ENCODE measurements at places on chromosomes 2 and 18.

DNA sequence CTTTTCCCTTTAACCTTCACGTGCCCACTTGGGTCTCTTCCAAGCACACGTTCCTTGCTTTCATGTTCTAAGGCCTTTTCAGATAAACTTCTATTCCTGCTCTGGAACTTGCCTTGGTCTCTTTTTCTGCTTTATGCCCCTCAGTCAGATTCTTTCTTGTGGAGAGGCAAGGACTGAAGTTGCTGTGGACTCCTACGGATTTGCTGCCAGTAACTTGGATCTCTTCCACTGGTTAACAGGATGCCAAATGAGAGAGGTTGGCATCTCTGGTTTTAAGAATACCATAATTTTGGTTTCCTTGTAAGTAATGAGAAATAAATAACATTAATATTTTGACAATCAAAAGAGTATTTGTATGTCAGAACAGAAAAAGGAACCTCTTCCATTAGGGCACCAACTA, 33.0 kb downstream of the COMMD1 start:
- DNase-seq, result no peak

GRCh38 chr18:50663626-50664441, 103.9 kb downstream of the MAPK4 start:
- DNase-seq, result no peak

- DNase-seq, result no peak
Measured at GRCh38 chr2:181778621-181779201, 98.4 kb upstream of the NEUROD1 start.

GRCh38 chr2:207532676-207533075, 2.9 kb downstream of the CREB1 start:
- no peak for DNase-seq

- no peak for DNase-seq
Measured at GRCh38 chr2:123999681-124000080, 25.4 kb upstream of the CNTNAP5 start.

DNA sequence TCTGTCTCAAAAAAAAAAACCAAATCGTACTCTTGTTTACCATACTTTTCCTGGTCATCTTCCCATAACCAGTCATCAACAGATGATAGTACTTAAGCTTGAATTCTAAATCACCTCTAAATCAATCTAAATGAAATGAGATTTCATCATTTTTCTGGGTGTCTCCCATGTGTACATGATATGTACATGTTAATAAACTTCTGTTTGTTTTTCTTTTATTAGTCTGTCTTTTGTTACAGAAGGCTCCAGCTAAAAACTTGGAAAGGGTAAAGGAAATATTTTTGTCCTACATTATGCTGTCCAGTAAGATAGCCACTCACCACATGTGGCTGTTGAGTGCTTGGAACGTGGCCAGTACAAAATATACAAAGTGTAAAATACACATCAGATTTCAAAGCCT, 78.7 kb upstream of the MSH6 start:
- DNase-seq, result no peak

GRCh38 chr18:2535419-2535910, 35.8 kb downstream of the METTL4 start:
- no peak for DNase-seq

GRCh38 chr2:77009307-77009706, 512.9 kb downstream of the LRRTM4 start:
- no peak for DNase-seq

DNA sequence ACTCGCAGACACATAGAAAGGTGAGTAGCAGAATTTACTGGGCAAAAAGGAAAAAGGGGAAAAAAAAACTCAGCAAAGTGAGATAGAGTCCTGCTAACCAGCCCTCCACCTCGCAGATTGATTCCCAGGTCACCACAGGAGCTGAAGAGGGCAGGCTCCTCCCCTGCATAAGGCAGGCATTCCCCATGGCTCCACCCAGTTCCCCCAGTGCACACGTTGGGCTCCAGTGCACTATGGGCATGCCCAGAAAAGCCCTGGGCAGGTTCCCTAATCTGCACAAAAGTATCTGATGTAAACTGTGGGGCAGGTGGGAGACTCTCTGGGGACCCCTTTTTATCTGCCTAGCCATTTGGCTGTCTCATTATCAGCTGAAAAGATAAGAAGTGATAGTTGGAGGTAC, 461.2 kb upstream of the TMEFF2 start:
- no peak for DNase-seq

DNA sequence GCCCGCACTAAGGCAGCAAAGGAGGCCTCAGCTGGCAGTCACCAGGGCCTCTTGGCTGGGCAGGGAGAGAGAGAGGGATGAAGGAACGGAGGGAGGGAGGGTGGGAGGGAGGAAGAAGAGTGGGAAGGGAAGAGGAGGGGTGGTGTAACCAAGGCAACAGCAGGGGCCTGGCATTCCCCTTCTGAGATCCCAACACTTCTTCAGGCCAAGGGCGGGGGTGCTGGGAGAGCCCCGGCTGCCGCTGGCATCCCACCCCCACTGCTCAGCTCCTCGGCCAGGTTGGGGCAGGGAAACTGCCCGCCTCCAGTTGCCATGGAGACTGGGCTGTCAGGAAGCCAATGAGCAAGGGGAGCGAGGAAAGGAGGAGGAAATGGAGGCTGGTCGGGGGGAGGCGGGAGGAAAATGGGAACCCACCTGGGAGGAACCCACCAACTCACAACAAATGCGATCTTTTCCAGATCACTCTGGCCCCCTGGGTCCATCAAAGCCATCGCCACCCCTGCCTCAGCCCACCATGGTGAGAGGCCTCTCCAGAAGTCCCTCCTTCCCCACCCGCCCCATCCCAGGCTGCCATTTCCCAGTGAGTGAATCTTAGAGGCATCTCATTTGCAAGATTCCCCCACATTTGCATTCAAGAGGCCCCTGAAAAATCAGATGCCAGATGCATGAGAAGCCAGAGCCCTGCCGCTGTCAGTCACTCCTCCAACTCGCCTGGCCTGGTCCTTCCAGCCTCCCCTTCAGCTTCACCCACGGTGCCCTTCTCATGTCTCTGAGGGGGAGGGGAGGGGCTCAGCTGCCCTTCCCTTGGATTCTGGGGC, 12.4 kb downstream of the SH2D6 start:
- DNase-seq, result no peak

DNA sequence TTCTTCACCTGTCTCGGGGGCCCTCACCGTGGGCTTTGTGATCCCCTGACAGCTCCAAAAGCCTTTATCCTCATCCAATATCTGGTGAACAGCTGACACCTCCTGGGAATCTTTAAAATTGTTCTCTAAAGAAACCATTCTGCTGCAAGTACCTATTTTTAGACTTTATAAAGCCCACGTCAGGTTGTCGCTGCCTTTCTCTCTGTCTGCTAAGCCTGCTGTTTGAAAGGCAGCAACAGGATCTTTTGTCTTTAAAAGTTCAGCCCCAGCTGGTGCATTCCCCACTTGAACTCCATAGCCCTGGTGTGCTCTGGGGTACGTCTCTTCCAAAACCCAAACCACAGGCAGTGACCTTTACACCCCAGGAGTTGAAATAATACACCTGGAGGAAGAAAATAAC, 145.0 kb downstream of the NEDD4L start:
- DNase-seq, result no peak

DNA sequence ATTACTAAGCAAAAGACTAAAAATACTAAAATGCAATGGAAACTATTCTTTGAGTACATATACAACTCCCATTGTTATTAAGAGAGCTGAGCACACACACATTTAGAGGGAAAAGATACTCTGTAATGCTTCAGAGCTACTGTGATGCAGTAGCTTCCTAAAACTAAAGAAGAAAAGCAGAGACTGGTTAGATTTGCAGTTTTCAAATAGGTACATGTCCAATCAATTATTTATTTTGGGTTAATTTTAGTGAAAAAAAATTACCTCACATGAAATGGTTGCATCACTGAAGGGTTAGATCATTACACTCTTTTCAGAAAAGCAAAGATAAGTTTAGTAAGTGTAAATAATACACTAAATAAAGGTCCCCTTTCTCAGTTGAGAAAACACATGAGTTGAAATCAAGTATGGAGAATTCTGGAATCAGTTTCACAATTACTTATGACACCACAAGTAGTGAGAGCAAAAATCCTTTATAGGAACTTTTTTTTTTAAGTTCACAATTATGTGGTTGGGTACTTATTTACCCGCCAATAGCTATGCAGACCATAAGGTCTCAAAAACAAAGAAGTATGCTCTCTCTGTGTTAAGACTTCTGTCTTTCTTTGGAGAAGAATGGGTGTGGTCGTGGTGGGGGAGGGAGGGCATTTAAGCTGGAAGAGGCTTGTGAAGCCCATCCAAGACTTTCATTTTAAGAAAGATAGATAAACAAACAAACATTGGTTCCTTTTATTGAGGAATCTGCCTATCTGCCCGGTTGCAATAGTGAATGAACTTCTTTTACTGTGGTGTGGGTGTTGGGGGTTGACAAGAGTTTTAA, 25.3 kb upstream of the SERTAD2 start:
- no peak for DNase-seq

DNA sequence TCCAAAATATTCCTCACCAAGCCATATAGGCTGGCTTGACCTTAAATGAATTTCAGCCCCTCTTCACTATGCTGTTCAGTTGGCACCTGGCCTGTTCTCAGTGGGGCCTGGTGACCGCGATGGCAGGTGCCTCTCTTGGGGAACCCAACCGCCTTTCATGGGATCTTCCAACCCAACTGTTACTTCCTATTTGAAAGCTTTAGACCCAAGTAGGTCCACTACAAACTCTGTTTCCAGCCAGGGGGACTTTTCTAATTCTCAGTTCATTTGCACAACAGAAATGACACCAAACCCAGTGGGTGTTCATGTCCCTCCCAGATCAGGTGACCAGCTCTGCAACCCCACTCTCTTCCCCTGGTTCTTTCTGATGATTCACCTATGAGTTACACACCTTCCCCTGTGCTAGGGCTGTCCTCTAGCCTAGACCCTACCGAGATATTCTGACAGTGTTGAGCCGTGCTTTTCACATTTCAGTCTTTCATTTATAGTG, 35.6 kb upstream of the NDUFV2 start:
- DNase-seq, result no peak

DNA sequence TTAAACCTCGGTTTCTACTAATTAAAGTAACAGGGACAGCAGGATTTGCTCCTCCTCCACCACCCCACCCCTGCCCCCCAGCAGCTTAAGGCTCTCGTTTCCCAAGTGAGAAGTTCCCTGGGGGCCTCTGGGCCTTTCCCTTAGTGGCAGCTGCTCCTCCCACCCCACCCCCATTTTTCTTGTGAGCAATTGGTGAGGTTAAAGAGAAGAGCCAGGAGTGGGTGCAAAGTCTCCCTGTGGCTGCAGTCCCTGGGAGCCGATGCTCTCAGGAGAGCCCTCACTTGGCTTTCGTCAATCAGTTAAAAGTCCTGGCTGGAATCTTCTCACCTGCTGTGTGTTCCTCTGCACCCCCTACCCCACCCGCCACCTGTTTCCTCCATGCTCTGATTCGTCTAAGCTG, 48.7 kb upstream of the AGAP1 start:
- DNase-seq, result no peak

DNA sequence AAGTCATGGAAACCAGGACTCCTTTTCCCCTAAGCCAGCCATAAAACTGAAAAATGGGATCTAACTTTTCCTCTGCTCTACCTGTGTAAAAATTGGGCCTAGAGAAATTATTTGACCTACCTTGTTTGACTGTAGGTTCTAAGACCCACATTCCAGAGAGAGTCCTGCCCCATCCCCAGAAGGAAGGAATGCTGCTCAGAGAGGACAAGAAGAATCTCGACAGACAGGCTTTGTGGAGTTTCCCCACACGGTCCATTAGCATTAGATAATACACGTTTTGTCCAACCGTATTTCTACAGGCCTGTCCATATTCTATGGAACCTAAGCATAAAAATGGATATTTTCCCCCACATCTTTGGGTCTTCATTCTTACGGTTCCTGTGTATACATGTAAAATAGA, 403.3 kb downstream of the METTL4 start:
- no peak for DNase-seq

- no peak for DNase-seq
Measured at GRCh38 chr2:179137200-179137759, 87.3 kb upstream of the CCDC141 start.

GRCh38 chr18:40930211-40930882, 1024.7 kb upstream of the PIK3C3 start:
- DNase-seq, result no peak

DNA sequence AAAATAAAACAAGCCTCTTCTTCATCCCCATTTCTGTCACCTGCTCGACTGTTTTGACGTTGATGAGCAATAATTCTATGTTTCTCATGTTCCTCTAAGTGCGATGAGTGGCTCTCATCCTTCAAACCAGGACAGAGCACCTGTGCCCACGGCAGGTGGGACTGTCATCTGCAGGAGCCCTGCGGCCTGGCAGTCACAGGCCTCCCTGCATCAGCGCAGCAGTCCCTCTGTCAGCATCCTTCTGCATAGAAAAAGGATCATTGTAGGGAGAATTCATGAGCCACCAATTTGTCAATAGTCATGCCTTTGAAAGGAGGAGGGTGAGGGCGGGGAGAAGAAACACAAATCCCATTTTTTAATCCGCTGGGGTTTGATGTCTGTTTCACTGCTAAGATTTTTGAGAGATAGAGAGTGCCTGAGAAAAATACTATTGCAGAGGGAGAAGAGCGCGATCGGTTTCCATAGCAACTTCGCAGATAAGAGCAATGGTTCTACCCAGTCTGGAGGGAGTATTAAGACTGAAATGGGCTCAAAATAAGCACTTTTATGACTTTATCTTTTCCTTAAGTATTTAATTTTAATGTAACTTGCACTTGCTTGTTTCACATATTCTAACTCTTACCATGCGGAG, 234.3 kb upstream of the NCKAP5 start:
- no peak for DNase-seq

DNA sequence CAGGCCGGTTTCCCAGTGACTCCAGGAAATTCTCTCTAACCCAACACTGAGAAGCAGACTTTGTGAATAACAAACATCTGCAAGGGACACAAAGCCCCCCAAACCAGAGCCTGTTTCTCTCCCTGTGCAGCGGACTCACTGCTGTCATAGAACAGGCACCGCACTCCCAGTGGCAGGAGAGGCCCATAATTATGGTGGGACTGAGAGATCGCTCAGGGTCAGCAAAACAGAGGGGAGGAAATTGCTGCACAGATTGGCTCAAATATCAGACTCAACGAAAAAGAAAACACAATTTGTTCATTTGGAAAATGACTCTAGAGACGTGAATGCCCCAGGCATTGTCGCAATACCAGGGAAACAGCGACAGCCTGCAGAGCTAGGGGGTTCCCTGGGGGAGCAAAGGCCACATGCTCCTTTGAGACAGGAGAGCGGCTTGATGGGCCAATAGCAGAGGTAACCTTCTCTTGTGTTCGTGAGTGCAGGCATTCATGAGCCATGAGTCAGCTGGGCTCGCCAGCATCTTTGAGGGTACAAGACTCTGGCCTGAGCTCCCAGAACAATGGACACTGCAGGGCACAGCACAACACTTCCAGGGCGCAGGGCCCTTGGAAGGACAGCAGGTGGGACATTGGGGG, 143.3 kb upstream of the KLHL29 start:
- no peak for DNase-seq

- no peak for DNase-seq
Measured at GRCh38 chr2:81974216-81974615, 1669.7 kb upstream of the LRRTM1 start.
